ENCODE measurements at places on chromosomes 3 and 15. TPM values are rescaled to one million over a fixed set of nuclear protein-coding genes. Genes with fewer than 3 reads are reported as not detected.

DNA sequence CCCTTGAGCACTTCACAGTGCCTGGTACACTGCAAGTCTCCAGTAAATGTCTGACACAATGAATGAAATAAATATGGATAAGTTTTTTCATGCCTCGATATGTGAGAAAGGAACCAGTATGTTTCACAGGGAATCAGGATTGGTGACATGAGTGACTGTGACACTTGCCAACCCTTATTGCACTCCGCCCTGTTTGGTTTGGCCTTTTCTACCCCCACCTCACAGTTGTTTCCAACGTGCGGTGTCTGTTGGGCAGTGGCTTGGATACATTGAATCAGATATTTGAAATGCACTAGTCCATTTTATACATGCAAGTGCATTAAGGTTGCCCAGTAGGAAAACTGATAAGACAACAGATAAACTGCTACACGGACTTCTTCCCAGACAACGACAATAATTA, 2.0 kb downstream of the NPHP3 start:
- DNase-seq, result no peak

GRCh38 chr15:88322461-88322860, 65.9 kb upstream of the NTRK3 start:
- DNase-seq, result no peak

TF gene
- total RNA-seq, result 5.8 TPM

GRCh38 chr15:40891810-40892446, 2.3 kb upstream of the VPS18 start:
- DNase-seq, result no peak

- DNase-seq, result no peak
Measured at GRCh38 chr3:78988324-78988723, 779.5 kb downstream of the ROBO1 start.

DNA sequence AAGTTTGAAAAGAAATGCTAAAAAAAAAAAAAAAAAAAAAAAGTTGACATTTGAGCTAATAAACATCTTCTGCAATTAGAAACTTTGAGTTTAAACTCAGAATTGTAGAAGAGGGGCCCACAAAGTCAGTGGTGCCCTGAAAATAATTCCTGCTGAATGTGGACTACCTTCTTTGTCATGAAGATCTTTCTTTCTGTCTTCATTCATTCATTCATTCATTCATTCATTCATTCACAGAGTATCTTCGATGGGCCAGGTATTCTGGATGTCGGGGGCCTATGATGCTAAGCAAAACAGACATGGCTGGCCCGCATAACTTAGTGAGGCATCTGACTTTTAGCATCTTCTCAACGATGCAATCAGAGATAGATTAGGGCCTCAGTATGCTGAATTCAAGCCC, 24.6 kb downstream of the ETV5 start:
- DNase-seq, result no peak

DNA sequence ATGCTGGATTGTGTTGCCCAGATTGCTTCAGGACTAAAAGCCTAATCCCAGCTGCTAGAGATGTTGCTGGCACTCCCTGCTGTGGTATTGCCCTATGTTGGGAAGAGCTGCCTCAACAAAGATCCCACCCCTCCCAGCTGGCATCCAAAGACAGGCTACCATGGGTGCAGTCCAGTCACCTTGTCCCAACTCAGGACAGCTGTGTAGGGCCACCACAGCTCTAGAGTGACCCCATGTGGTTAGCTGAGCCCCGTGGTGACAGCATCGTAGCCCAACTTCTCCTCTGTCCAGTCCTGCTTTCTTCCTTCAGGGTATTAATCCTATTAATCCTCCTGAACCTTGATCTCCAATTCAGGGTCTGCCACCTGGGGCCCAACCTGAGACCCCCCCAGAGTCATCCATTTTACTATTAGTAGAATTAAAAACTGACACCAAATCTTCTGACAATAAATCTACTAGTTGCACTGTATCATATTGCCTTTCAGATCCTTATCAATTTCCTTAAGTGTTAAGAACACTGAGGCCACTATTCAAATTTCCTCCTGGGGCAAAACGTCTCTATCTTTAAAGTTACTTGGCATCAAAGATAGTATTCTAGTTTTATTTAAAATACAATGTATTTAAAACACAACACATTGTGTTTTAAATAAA, 83.5 kb downstream of the AQP9 start:
- DNase-seq, result no peak

GRCh38 chr3:182585532-182586150, 207.7 kb upstream of the ATP11B start:
- DNase-seq, result no peak

DNA sequence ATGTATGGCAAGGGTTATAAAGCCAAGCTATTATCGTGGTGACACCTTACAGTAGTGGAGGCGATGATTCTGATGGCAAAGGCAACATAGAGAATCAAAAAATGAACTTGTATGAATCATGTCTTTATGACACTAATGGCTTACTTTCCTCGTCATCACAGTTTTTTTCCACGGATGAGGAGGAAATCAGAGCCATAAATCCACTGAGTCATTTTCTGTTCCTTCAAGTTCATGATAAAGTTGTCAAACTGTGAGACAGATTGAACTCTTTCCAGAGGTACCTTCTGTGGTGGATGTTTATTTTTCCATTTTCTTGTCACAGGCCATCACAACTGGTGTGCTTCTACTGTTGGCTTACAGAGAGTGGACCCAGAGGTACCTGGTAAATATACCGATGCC, 8.5 kb downstream of the TMEM212 start:
- DNase-seq, result no peak

- no peak for DNase-seq
Measured at GRCh38 chr15:73244333-73244732, 124.4 kb downstream of the HCN4 start.

DNA sequence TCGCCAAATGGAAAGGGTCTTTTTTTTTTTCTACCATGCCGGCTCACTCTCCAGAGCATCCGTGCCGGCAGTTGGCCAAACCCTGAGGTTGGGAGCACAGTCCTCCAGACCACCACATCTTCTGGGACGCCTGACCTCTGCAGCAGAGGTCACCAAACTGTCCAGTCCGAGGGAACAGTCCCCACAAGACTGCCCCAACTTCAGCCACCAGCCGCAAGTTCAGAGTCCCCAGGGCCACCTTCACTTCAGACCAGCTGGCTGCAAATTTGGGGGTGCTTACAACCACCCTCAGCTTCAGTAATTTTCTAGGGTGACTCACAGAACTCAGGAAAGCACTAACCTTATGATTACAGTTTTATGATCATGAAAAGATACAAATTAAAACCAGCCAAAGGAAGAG, 28.9 kb downstream of the PLA2G4D start:
- DNase-seq, result peak; percentile 12

GRCh38 chr3:125318167-125318865, 56.8 kb downstream of the ZNF148 start:
- no peak for DNase-seq

- no peak for DNase-seq
Measured at GRCh38 chr15:96783746-96784145, 453.2 kb downstream of the NR2F2 start.

NEK4 gene
- total RNA-seq, result 17.1 TPM

GRCh38 chr15:98395974-98396610, 252.2 kb upstream of the IGF1R start:
- DNase-seq, result no peak

DNA sequence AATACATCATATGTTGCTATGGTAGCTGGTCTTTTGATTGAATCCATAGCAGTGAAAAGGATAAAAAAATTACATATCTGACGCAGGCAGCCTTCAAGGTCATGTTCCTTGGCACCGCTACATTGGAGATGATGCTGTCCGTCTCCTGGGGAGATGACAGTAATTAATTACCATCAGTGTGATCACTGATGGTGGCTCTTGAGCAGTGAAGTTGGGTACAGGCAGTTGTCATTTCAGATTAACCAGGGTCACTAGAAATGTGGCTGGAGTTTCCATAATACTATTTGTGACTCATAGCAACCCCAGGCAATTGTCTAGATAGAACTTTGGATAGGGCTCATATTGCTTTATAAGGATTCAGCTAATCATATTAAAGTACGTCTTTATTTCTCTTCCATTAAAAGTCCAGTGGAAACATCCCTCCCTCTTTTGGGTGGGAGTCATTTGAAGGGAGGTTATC, 136.3 kb downstream of the THSD4 start:
- DNase-seq, result no peak

DNA sequence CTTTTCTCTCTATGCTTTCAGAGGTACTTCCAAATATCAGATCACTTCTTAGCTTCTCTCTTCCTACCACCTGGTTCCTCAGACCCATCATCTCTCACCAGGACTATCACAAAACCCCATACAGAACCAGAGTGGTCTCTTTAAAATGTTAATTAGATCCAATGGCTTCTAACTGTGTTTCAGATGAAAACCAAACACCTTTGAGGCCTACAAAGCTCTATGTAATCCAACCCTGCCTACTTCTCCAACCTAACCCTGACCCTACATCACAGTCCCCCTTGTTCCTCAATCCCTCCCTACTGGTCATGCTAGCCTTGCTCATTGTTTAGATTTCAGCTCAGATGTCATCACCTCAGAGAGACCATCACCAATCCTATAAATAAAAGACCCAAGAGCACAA, 34.8 kb downstream of the SUMF1 start:
- DNase-seq, result no peak

DNA sequence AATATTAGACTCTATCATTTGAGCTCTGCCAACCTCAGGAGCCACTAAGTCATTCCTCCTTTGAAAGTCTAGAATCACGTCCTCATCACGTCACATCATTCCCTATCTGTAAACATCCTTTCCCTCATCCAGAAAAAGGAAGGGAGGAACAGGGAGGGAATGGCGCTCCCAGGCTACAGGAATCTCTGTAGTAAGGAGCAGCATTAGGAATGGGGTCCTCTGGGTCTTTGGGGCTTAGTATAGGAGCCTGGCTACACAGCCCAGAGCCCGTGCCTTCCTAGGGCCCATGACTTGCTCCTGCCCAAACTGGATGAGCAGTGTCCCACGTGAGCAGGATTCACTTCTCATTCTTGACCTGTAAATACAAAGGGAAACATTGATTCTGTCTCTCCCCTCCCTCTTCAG, 1.6 kb downstream of the TAGLN3 start:
- DNase-seq, result no peak

GATM gene
- 40.0 TPM for total RNA-seq

DNA sequence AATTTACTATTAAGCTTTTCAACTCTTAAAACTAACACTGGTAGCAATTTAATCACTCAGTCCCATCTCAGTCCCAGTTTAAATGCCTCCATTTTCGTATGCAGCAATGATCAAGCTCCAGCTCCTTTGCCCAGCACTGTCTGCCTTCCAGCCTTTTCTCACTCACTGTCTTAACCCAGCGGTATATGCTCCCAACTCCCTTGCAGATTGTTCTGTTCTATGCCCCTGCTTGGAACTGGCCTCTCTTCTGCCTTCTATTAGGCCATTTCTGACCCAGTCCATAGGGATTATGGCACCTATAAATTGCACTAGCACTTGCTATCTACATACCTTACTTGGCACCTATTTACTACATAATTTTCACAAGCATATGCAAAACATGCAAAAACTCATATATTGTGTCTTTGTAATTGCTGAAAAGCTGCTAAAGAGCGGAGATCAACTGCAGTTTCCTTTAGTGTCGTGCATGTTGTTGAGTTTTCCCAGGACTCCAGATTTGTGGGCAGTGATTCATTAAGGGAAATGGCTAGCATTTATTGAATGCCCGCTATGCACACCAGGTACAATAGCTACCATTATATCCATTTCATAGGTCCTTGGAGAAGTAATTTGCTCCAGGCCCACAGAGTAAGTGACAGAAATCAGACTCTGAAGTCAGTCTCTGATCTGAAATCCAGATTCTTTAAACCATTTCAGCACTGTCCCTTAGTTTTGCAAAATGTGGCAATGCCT, 24.4 kb downstream of the CRBN start:
- DNase-seq, result no peak

DNA sequence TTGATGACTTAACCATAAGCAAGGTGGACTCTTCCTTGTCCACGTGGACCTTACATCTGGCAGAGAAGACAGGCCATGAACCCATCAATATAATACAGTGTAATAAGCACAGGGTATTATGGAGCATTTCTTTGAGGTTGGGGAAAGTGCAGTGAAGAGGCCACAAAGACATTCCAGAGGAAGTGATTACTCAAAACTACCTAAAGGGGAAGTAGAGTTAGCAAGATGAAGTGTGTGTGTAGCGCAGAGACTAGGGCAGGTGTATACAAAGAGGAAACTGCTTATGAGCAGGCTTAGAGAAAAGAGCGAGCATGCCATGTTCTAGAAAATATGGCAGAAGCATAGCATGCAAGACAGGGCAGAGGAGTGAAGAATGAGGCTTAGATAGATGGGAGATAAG, 17.9 kb downstream of the CP start:
- no peak for DNase-seq

C3orf62 gene
- 2.9 TPM for total RNA-seq

DNA sequence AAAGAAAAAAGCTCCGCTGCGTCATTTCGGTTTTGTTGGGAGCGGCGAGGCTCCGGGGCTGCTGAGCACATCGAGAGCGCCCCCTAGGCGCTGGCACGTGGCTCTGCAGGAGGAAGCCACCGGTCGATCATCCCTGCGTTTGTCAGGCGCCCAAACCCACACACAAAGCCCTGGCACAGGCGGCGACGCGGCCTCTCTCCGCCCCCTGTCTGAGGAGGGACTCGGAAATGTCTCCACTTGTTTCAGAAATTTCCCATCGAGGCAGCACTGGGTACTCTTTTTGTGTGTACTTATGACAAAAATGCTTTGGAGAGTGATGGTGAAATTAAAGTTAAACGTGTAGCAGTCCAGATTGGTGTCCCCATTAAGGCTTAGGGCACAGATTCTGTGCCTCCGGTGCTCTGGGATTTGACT, 407.3 kb upstream of the ONECUT1 start:
- DNase-seq, result no peak

DNA sequence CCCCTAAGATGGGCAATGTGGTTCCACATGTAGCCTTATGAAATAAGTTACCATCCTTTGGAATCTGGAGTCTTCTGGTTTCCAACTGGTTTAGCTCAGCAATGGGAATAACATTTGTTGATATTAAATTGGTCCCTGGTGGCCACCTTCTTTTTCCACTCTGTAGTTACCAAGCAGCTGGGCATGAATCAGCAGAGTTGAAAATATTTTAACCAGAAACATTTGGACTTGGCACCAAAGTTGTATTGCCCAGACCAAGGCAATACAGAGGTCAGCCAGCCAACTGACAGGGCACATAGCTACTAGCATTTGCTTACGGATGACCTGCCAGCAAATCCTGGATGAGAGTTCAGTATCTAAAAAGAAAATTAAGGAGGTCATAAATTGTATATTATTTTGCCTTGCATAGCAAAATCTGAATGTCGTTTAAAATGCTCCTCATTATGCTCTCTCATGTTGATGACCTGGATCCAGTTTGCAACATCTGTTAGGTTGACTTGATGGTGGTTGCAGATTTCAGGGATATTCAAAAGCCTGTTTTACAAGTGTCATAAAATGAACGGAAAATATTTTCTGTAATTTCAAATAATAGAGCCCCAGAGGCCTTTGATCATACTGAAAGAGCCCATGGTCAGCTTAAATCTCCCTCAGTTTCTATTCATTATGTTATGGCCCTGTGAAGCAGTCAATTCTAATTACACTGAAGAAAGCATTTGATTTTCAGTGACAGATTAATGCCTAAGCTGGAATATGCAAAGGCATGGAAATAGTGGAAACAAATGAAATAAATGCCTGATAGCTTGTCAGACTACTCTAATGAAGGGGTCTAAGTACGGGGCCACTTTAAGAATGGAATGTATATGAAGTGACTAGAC, 54.6 kb downstream of the PPM1L start:
- no peak for DNase-seq

All from cardiac septum (tissue), 1 donor.